Epithelial cell of proximal tubule (primary cell): ENCODE measurements at places on chromosomes 16 and 17.

DNA sequence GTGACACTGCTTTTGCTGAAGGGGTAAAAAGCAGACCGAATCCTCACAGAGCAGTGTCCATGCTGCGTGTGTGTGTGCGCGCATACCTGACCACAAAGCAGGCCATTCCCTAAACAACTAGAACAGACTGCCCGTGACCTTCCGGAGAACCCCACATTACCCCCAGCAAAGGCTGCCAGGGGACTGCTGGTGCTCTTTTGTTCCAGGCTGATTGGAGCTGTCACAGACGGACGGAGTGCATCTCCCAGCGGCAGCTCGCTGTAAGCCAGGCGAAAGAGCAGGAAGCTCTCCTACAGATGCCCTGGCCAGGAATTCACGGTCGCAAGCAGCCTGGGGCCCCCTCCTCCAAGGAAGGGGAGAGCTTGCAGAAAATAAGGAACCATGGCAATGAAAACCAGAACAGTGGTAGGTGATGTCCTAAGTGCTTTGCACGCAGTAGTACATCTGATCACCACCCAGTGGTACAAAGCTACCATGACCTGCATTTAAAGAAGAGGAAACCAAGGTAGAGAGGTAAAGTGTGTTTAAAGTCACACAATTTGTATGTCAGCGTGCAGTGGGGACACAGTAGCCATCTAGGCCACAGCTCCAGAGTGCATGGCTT is 153.4 kb upstream of the DYNLRB2 start:
- no peak for DNase-seq

- no peak for DNase-seq
Observed at GRCh38 chr17:43330876-43331639, 67.7 kb upstream of the ARL4D start.

DNA sequence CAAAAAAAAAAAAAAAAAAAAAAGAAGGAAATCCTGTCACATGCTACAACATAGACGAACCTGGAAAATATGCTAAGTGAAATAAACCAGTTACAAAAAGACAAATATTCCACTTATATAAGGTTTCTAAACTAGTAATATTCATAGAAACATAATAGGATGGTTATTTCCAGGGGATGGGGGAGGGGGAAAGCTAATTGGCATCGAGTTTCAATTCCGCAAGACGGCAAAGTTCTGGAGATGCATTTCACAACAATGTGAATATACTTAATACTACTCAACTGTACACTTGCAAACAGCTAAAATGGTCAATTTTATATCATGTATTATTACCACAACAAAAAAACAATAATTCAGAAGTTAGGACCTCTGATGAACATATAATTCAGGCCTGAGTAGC is 37.9 kb upstream of the ABCA9 start:
- no peak for DNase-seq

GRCh38 chr16:522320-523096 is 5.0 kb upstream of the CAPN15 start:
- DNase-seq: no peak

- peak; percentile 56 for DNase-seq
Observed at GRCh38 chr16:77531752-77532151, 96.9 kb upstream of the ADAMTS18 start.

DNA sequence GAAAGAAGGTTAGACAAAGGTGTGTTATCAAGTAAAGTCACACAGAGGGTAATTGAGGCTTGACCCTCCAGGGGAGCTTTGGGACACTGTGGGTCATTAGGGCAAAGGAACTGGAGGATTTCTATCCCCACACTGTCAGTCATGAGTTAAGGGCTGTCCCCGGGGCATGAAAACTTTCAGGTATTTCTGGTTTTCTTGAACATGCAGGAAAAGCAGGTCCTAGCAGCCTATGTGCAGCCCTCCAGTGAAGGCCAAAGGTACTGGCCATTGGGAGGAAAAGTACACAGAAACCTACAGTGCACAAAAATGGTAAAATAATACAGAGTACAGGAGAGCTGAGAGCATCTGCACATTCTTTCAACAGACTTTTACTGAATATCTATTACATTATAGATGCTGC is 44.4 kb upstream of the SCNN1B start:
- DNase-seq: no peak

DNA sequence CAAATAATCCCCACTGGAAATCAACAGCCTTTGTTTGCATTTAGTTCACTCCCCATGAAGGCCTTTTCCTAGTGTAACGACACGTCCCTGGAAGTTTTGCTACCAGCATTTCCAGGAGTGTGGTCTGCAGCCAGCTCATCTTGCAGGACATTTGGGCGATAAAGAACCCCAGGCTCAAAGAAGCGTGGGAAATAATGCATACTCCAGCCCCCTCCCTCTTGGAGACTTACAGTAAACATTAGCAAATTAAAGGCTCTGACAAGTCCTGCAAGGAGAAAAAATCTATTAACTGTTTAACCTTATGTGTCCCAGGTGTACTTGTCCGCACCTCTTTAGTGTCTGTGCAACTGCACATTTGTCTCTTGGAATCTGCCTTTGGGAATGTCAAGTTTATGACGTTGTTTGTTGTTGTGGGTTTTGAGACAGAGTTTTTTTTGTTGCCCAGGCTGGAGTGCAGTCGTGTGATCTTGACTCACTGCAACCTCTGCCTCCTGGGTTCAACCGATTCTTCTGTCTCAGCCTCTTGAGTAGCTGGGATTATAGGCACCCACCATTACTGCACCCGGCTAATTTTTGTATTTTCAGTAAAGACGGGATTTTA is 131.1 kb downstream of the ABCC1 start:
- DNase-seq: no peak

- no peak for DNase-seq
Observed at GRCh38 chr16:69112285-69113129, 7.1 kb downstream of the HAS3 start.

DNA sequence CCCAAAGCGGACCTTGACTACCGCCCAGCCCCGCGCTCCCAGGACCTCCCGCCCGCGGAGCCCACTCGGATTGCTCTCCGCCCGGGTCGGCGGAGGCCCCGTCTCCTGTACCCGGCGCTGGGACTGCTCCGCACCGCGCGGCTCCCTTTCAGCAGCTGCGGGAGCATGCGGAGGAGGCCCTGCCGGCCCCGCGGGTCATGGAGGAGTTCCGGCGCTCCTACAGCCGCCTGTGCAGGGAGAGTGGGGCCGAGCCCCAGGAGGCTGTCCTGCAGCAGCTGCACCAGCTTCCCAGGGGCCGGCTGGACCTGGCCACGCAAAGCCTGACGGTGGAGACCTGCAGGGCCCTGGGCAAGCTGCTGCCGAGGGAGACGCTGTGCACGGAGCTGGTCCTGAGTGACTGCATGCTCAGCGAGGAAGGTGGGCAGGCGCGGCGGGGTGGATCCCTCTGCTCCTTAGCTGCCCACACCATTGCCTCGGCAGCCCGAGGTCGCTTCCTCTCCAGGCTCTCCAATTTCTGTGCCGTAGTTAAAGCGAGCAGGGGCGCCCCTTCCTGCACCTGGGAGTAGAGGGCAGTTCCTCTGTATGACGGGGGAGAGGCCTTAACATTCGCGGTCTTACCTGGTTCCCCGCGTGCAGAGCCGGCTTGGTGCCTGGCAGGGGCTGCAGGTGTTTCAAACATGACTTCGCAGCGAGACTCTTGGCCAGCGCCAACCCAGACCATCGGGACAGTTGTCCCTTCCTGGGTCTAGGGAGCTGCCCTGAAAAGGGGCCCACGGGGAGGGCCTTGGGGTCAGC is 539 bp downstream of the LRRC45 start:
- DNase-seq: no peak

GRCh38 chr16:84607061-84607460 is 10.8 kb downstream of the COTL1 start:
- DNase-seq: no peak

GRCh38 chr17:78422872-78423588 is 44.6 kb downstream of the PGS1 start:
- DNase-seq: no peak

- no peak for DNase-seq
Observed at GRCh38 chr17:29567554-29568330, 759 bp upstream of the TP53I13 start.

DNA sequence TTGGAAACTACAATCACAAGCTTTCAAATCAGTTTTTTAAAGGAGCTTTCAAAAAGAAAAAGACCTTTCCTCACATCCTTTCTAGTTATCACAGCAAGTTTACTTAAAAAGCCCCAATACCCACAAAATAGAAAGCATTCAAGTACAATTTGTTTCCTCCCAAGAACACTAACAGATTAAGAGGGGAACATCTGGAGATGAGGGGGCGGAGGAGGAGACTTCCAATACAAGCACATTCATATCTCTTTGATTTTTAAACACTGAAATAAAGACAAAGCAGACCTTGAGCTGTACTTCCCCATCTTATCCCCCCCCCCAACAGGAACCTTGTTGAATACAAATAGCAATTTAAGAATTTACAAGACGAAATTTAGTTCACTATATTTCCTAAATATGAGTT is 2.0 kb downstream of the YWHAE start:
- no peak for DNase-seq

- DNase-seq: no peak
Observed at GRCh38 chr17:74453665-74454196, 12.7 kb upstream of the CD300A start.

- DNase-seq: no peak
Observed at GRCh38 chr16:56460101-56460500, 8.7 kb downstream of the OGFOD1 start.

DNA sequence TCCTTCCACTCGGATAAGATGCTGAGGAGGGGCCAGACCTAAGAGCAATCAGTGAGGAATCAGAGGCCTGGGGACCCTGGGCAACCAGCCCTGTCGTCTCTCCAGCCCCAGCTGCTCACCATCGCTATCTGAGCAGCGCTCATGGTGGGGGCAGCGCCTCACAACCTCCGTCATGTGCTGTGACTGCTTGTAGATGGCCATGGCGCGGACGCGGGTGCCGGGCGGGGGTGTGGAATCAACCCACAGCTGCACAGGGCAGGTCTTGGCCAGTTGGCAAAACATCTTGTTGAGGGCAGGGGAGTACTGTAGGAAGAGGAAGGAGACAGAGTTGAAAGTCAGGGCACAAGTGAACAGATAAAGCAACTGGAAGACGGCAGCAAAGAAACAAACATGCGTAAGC is 12.4 kb downstream of the TP53 start:
- DNase-seq: no peak

- no peak for DNase-seq
Observed at GRCh38 chr16:77221482-77221881, 22.3 kb downstream of the SYCE1L start.

- no peak for DNase-seq
Observed at GRCh38 chr16:3997231-3997841, 116.8 kb upstream of the CREBBP start.

DNA sequence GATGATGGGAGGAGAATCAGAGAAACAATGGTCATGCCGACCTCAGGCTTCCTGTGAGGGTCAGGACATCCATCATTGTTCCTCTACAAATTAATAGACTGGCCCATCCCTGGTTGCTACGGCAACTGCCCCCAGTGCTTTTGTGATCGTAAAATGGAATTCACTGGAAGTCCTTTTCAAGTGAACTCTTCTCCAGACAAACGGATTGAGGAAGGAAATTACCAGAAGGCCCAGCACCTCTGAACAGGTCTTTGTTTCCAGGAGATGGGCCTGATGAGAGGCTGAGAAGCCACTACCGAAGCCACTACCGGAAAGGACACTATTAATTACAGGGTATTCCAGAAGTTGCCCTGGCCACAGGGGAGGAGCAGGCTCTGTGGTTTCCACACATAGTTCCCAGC is 126.0 kb downstream of the MGAT5B start:
- DNase-seq: no peak
